Gastrocnemius medialis (tissue), 4 donors: ENCODE measurements at places on chromosomes 1 and 21. TPM values are rescaled to one million over a fixed set of nuclear protein-coding genes. Genes with fewer than 3 reads are reported as not detected.

Gene CD101
- 0.10 TPM for total RNA-seq

Gene CLCNKB
- total RNA-seq = not detected

Gene DIRAS3
- 0.59 TPM for total RNA-seq

Gene DMBX1
- not detected for total RNA-seq

Gene CCDC185
- total RNA-seq = not detected
